ENCODE measurements at places on chromosomes 16 and 17. TPM values are rescaled to one million over a fixed set of nuclear protein-coding genes. Genes with fewer than 3 reads are reported as not detected.

Gene CHD9
- 102 TPM for total RNA-seq

Gene GUCY2D
- total RNA-seq, result not detected

Gene HOXB8
- not detected for total RNA-seq

Gene BICDL2
- not detected for total RNA-seq

Gene DHRS7C
- not detected for total RNA-seq

Gene TBC1D3G
- total RNA-seq, result not detected

Gene CTRB2
- total RNA-seq, result not detected

Gene CBFB
- total RNA-seq, result 101 TPM

Gene LRRC36
- not detected for total RNA-seq

Gene SPNS2
- total RNA-seq, result 0.66 TPM

Gene PTGES3L
- 0.94 TPM for total RNA-seq

Gene EVPLL
- total RNA-seq, result not detected

Gene ANKFN1
- not detected for total RNA-seq

Gene MYOCD
- total RNA-seq, result 0.32 TPM

Gene MLYCD
- 17.1 TPM for total RNA-seq

Gene FBXO39
- total RNA-seq, result 0.70 TPM

Gene OR1F1
- total RNA-seq, result not detected

Gene PIRT
- not detected for total RNA-seq

Gene DNAI2
- not detected for total RNA-seq

Gene HBA1
- total RNA-seq, result 283 TPM

Gene PRR11
- total RNA-seq, result 1.5 TPM

Gene CFAP97D1
- total RNA-seq, result not detected

Gene GCGR
- total RNA-seq, result not detected

Gene PDE6G
- total RNA-seq, result 0.69 TPM

Gene KRT14
- not detected for total RNA-seq

Gene NPIPB2
- total RNA-seq, result 38.1 TPM

Gene TEKT5
- total RNA-seq, result 0.42 TPM

Gene TM4SF5
- not detected for total RNA-seq

Gene SLC16A11
- 30.7 TPM for total RNA-seq

Gene KRTAP2-1
- not detected for total RNA-seq

Gene RAB11FIP4
- 70.5 TPM for total RNA-seq

Gene DOC2A
- not detected for total RNA-seq

Gene RNF157
- total RNA-seq, result 1.4 TPM

Gene KCTD5
- total RNA-seq, result 37.3 TPM

Gene EPX
- total RNA-seq, result not detected

Gene NTN3
- not detected for total RNA-seq

Gene HIGD1B
- total RNA-seq, result not detected

Gene TBC1D3L
- total RNA-seq, result 4.3 TPM

Gene PGAP3
- 36.9 TPM for total RNA-seq

Gene KREMEN2
- total RNA-seq, result 0.17 TPM

Gene GAN
- 6.9 TPM for total RNA-seq

Gene MMP2
- total RNA-seq, result not detected

Gene ABHD15
- total RNA-seq, result 44.8 TPM

Gene TSNAXIP1
- 1.2 TPM for total RNA-seq

Gene SYCE1L
- 7.9 TPM for total RNA-seq

Gene C16orf92
- not detected for total RNA-seq

Gene SLC13A2
- not detected for total RNA-seq

Gene IRF8
- 337 TPM for total RNA-seq

Gene EVPL
- not detected for total RNA-seq

Gene OR2C1
- total RNA-seq, result 1.4 TPM

Gene HS3ST6
- total RNA-seq, result not detected

Gene CAMTA2
- 57.6 TPM for total RNA-seq

Gene FZD2
- 2.3 TPM for total RNA-seq

Gene SDR42E2
- total RNA-seq, result 0.27 TPM

Gene RHOT2
- total RNA-seq, result 215 TPM

Gene AMFR
- total RNA-seq, result 225 TPM

Gene NPW
- total RNA-seq, result 0.70 TPM

Gene RDM1
- total RNA-seq, result not detected

Gene USP7
- total RNA-seq, result 223 TPM
